Smooth muscle cell of the brain vasculature (primary cell): ENCODE measurements at places on chromosomes 5 and 9.

DNA sequence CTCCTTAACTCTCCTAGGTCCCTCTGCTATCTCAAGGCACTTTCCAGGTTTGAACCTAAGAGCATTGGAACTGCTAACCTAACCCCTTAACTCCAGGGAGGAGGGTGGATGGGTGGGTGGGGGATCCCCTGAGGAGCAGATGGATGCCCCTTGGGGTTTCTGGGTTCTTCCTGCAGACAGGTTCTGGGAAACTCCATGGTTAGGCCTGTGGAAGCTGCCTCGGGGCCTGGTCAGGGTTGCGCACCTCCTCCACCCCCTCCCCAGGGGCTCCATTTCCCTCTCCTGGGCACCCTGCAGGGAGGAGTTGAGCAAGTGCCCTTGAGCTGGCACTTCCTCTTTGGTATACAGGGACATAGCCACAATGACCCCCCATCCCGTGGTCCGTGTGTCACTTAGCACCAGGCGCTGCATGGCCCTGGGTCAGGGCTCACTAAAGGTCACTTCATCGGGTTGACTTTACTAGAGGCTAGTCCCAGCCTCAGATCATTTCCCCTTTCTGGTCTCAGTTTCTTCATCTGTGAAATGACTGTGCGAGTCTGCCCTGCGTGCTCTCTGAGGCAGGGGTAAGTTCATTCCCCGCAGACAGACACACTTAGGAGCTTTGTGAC lies 16.0 kb downstream of the CXXC5 start:
- no peak for DNase-seq

- no peak for DNase-seq
These were observed 21.4 kb upstream of the OTULINL start for GRCh38 chr5:14560091-14560595.

DNA sequence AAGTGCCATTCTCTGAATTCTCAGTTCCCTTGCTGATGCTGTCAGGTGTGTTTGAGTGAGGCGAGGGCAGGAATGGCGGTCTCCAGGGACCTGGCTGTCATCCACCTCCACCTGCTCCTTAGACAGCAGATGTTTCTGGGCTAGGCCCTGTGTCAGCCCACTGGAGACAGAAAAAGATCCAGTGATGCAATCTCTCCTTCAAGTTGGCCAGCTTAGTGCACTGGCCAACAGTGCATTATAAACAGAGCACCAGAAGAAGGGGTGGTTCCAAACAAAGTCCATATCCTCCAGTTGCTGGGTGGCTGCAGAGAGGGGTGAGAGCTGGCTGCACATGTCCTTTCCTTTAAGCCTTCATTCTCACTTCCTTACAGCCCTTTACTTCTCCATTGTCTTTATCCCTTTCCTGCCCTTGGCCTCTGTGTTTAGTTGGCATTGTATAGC lies 26.5 kb downstream of the NANS start:
- no peak for DNase-seq

- DNase-seq: no peak
These were observed 580.4 kb downstream of the DTWD2 start for GRCh38 chr5:118407958-118408357.

GRCh38 chr5:149172261-149172660 lies 31.0 kb downstream of the ABLIM3 start:
- DNase-seq: no peak

- DNase-seq: no peak
These were observed 43.9 kb downstream of the SLC46A2 start for GRCh38 chr9:112846528-112847488.

DNA sequence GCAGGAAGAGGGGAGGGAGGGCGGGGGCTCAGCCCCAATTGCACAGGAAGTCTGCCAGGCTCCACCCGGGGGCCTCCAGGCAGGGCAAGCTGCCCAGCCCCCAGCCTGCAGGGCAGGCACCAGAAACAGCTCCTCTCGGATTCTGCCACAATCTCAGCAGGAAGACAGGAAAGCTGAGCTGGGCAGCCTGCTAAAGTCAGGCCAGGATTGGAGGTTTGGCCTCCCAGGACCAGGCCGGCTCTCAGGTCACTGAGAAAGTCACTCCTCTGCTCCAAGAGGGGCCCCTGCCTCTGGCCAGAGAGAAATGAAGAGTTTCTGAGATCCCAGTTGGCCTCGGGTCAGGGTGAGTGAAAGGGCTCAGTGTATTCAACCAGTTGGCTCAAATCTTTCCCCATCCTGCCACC lies 54.6 kb upstream of the STXBP1 start:
- DNase-seq: no peak

DNA sequence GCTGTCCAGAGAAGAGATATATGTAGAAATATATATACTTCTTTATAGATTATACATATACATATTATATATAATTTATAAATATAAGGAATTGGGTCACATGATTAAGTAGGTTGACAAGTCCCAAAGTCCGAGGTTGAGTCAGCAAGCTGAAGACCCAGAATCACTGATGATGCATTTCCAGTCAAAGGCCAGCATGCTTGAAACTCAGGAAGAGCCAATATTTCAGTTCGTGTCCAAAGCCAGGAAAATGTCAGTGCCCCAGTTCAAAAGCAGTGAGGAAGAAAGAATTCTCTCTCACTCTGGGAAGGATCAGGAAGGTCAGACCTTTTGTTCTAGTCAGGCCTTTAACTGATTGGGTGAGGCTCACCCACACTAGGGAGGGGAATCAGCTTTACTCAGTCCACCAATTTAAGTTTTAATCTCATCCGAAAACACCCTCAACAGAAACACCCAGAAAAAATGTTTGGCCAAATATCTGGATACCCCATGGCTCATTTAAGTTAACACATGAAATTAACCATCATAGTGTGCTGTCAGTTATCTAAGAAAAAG lies 42.0 kb upstream of the LVRN start:
- no peak for DNase-seq

DNA sequence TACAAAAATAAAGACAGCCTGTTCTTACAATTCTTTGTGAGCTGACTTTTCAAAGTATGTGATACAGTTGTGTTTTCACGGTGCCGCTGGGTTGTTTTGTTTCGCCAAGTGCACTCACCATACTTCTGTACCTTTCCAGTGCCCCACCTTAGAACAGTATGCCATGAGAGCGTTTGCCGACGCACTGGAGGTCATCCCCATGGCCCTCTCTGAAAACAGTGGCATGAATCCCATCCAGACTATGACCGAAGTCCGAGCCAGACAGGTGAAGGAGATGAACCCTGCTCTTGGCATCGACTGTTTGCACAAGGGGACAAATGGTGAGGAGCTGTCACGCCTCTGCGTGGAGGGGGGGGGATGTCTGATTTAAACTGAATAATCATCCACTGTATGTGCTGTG lies 12.9 kb downstream of the CCT5 start:
- no peak for DNase-seq

GRCh38 chr9:115674091-115674490 lies 479.5 kb upstream of the PAPPA start:
- no peak for DNase-seq

DNA sequence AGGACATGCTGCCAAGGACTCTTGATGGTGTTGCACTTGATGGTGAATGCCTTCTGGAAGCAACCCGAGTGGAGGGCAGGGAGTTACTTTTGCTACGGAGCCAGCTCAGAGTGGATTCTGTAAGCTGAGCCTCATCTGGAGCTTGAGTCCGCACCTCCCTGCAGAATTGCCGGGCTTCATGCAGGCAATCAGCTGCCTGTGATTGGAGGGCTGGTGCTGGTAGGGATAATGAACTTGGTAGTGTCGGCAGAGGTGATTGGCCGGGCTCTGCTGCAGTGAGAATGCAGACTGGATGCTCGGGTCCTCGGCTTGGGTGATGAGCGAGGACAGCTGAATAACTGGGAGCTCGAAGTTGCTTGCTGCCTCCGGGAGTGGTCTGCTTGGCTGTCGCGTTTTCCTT lies 23.1 kb downstream of the SLC25A25 start:
- DNase-seq: peak; percentile 44

- DNase-seq: no peak
These were observed 19.9 kb upstream of the CYLC2 start for GRCh38 chr9:102975251-102975650.

DNA sequence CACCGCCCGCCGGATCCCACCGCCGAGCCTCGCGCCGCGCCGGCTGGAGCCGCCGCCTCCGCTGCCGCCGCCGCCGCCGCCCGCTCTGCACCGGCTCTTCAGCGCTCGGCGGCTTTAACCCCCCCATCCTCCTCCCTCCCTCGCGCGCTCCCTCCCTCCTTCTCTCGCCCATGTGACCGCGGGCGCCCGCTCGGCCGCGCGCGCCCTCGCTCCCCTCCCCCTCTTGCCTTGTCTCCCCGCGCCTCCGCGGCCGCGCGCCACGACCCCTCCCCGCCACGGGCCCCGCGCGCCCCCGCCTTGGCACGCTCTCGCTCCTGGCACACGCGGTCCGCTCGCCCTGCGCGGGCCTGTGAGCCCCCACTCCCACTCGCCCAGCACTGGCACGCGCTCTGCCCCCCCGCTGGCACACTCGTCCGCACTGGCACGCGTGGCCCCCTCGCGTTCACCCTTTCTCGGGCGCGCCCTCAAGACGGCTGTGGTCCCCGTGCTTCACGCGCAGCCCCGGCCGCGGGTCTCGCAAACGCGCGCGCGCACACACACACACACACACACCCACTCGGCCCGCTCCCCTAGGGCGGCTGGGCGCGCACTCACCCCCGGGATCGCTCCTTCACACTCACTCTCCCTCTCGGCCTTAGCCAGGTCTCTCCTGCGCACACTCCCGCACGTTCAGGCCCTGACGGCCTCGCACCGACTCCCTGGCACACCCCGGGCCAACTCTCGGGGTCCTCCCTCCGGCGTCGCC lies at the start of gene CNTFR:
CNTFR (minus strand) TSS at position 89 of the 745 bp plus-strand sequence. CDS start 20,743 bp downstream, outside the sequence.
- DNase-seq: no peak

DNA sequence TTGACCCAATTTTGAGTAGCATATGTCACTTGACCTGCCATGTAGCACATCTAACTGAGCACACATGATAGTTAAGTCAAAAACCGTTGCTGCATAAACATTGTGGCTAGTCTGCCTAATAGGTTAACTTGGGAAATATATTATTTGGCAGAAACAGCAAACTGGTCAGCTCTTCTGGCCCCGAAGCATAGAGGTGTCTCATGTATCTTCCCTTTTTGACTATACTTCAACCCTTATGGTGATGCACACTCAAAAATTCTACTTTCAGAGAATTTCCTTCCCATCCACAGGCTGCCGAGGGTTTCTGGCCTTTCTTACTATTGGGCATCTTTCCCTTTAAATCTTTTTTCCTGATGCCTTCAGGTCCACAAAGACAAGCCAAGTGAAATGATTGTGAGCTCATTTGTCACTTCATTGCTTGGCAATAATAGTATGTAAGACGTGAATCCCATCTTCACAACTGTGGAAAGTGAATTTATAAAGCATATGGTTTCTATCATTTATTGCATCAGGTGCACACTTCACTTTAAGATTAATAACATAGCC lies 41.2 kb downstream of the MOCS2 start:
- no peak for DNase-seq

DNA sequence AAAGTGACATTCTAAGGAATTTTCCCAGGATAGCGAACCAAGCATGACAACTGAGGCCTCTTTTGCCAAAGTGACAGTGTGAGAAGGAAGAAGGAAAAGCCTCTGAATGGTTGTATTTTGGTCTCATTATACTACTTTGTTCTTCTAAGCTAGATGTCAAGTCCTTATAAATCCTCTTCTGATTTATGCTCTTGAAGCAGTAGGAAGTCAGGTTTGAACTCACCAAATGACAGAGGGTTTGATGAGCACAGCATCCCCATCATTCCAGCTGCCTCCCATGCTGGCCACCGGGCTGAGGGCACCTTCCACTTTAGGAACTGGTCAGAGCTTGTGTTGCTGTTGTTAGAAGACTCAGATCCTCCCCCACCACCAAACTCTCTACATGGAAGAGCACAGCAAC lies 44.1 kb downstream of the FAM240B start:
- DNase-seq: no peak

- DNase-seq: no peak
These were observed 890 bp downstream of the PIK3R1 start for GRCh38 chr5:68216245-68217046.

- DNase-seq: peak; percentile 73
These were observed 11.2 kb downstream of the ROPN1L start for GRCh38 chr5:10452768-10453331.

GRCh38 chr9:7523426-7524043 lies 276.0 kb downstream of the DMAC1 start:
- no peak for DNase-seq

DNA sequence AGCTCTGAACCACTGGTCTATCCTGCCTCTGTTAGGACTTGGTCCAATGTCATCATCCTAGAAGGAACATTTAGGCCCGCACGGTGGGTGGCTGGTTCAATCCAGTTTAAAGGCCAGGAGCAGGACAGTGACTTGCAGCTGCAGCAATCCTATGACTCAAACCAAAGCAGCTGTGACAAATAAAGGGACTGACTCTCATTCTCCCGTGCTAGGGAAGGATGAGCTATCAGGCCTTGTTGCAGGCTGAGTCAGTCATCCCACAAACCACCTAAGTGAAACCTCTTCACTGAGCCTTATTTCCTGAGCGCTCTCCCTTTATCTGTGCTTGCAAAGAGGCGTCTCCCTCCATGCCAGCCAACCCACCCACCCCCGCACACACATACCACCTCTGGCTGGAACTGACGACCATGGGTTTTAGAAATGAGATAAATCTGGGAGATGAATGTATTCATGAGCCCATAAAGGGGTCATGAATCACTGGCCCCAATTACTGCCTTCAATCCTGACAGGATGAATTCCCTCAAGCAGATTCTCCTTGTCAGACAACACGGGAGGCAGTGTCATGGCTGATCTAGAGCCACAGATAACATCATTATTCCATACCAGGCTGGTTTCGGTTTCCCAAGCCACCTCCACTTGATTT lies 93.4 kb downstream of the KCNIP1 start:
- no peak for DNase-seq

DNA sequence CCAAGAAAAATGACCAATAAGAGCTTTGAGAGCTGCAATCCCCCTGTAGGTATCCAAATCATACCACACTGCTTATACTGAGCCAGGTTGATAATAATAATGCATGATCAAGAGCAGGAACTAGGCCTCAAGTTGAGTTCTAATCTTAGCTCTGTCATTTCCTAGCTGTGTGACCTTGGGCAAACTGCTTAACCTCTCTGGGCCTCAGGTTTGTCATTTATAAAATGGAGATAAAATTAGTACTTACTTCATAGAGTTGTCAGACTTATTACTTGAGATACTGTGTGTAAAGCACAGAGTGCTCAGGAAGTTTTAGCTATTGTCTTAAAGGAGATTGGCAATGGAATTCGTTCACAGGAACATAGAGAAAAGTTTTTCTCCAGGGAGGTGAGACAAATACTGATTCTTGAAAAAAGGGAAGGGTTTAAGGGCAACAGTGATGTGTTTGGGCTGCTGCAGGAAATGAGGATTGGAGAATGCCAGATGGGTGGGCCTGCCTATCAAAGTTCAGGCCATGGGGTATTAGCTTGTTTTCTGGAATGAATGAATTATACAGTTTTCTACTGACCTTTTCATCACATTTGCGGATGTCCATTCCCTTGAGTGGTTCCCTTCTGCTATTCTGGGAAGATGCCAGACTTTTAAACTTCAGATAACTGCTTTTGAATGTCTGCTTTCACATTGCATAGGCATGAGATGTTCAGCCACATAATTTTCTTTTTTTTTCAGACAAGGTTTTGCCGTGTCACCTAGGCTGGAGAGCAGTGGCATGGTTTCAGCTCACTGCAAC lies 10.2 kb upstream of the ATP6V0E1 start:
- no peak for DNase-seq

- no peak for DNase-seq
These were observed 18.5 kb downstream of the TNPO1 start for GRCh38 chr5:72834924-72835323.

- no peak for DNase-seq
These were observed 7.2 kb upstream of the XPA start for GRCh38 chr9:97704345-97704677.

GRCh38 chr5:102959055-102959454 lies 160.9 kb downstream of the GIN1 start:
- no peak for DNase-seq

- no peak for DNase-seq
These were observed 302.7 kb downstream of the PLK2 start for GRCh38 chr5:58156973-58157701.
